Endothelial cell (in vitro differentiated cells): ENCODE measurements at places on chromosomes 12 and 14. TPM values are rescaled to one million over a fixed set of nuclear protein-coding genes. Genes with fewer than 3 reads are reported as not detected.
A peak's percentile ranks its signal among the peaks of the same experiment; 100 is the strongest.

- DNase-seq = no peak
Observed at GRCh38 chr12:70074510-70074909, 168.7 kb upstream of the CNOT2 start.

The ACOT6 gene
- not detected for total RNA-seq

- DNase-seq = no peak
Observed at GRCh38 chr12:24404086-24404815, 454.8 kb upstream of the SOX5 start.

The PPP1R1A gene
- total RNA-seq = 1.3 TPM

DNA sequence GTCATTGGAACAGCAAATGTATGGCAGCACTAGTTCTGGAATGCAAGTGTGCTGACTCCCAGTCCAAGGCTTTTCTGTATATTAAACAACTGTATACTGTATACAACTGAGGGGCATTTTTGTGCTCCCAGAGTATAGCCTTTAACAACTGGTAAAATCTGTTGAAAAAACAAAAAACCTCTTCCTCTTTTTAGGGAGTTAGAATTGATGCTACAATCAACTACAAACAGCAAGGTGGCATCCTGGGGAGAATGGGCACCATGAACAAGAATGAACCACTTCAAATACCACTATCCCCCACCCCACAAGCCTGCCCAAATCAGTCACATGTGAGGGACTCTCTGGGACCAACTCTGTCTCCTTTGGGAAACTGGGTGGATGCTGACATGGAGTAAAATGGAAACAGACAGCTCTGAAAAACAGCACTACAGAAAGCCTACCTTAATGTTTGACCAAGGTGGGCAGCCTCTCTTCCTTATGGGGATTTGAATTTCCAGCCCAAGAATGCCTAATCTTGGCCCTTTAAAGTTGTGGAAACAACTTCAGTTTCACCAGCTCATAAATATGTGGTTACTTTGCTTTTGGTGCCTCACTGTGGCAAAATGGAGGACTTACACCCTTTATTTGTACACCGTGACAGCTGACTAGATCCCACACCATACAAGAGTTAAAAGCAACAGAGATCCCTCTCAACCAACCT lies 7.5 kb downstream of the VTI1B start:
- DNase-seq = peak; percentile 28

- DNase-seq = no peak
Observed at GRCh38 chr12:90773491-90773890, 181.5 kb downstream of the CCER1 start.

The FOXA1 gene
- total RNA-seq = 5.2 TPM

DNA sequence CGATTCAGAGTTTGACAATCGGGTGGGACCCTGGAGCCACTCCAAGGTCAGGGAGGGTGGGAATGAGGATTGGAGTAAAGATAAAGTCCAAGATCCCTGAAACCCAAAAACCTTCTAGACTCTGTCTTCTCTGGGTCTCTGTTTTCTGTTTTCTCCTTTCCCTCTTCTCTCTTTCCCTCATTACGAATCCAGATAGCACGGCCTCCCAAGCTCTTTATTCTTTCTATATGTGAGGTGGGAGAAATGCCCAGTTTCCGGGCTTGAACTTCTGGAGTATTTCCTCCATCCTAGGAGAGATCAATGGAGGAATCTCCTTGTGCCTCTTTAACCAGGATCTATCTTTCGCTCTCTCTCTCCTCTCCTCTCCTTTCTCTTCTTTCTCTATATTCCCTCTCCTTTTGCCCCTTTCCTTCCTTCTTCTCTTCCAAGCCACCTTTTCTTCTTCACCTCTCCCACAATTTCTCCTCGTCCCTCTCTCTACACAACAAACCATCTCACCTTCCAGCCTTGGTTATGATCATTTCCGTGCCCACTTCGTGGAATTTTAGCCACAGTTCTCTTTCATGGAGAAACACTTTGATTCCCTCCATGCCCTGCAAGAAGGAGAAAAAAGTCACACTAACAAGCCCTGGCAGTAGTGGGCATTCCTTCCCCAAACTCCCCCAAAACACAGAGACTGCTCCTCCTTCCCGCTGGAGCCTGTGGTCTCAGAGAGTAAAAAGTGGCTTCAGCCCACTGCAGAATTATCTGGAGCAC lies 4.4 kb downstream of the TBX5 start:
- DNase-seq = no peak

DNA sequence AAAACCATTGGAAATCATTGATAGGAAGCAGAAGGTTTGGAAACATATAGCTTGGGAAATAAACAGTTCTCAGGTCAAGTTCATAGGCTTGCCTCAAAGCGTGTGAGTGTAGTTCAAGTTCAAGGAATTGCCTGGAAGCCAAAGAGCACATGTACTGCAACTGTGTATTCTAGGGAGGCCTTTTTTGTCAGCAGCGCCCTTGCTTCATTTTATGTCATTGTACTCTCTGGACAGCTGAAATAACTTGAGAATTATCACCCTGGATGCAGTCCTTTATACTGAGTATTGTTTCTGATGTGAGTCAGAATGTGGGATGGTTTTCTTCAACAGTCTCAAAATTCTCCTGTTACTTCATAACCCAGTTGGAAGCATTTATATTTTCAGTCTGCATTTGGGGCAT lies 16.0 kb upstream of the EVL start:
- DNase-seq = no peak
